ENCODE measurements at places on chromosomes 3 and 15.
A peak's percentile ranks its signal among the peaks of the same experiment; 100 is the strongest.

- no peak for DNase-seq
Observed at GRCh38 chr15:44029940-44030568, 165.0 kb downstream of the FRMD5 start.

DNA sequence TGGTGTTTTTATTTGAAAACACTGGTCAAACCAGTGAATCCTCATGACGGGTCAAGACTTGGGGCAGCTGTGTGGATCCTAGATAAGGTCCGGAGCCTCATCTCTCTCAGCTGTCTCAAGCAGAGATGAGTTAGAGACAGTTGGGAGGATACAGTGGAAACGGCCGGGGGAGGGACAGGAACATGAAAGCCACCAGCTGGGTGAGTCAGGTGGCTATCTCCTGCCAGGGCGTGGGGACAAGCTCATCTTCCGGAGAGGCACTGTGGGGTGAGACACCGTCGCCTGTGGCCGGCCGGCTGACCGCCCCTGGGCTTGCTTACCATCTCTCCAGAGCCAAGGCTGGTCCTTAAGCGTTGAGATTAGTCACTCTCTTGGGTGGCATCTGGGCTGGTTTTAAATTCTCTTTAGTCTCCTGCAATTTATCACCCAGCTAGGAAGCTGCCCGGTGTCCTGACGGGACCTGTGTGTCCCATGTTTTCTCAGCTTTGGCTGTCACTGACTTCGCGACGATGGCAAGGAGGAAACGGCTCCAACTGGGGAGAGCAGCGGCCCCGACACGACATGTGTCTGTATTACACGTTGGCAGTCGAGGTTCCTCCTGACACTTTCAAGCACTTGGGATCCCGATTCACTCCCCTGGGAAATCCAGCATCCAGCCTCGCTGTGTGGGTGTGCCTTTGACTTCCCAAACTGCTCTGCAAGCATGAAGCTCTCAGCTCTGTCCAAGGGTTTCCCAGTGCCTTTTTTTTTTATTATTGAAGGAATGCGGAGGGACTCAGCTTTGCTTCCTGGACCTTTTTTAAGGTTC lies 7.5 kb downstream of the ST8SIA2 start:
- no peak for DNase-seq

- no peak for DNase-seq
Observed at GRCh38 chr15:79023546-79023890, 67.1 kb downstream of the RASGRF1 start.

DNA sequence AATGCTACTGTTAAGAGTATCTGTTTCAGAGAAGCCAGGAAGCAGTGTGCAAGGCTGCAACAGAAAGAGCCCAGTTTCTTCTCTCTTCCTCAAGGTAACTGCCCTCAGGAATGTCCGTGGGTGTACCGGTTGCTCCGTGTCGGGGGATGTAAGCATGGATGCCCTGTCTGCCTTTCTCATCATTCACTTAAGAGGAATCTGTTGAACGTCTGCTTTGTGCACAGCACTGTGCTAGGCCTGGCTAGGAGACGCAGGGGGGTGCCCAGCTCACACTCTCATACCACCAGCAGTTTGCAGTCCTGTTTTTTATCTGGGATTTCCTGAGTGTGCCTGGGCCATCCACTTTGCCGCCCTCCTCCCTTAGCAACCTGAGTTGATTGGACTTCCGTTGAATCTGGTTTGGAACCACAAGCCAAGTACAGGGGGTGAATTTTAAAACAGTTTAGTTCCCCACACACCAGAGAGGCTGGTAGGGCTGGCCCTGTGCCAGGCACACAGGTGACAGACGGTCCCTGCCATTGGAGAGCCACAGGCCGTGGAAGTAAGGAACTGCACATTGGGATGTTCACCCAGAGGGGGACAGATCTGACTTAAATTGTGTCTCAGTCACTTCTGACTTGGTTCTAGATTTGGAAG lies 11.2 kb downstream of the BOC start:
- no peak for DNase-seq

GRCh38 chr3:49411535-49411967 lies 225 bp downstream of the RHOA start:
- DNase-seq: peak; percentile 55

GRCh38 chr3:123025642-123026521 lies 1.7 kb downstream of the SEMA5B start:
- DNase-seq: peak; percentile 50

GRCh38 chr15:80932989-80933388 lies 56.6 kb downstream of the MESD start:
- DNase-seq: peak; percentile 66

DNA sequence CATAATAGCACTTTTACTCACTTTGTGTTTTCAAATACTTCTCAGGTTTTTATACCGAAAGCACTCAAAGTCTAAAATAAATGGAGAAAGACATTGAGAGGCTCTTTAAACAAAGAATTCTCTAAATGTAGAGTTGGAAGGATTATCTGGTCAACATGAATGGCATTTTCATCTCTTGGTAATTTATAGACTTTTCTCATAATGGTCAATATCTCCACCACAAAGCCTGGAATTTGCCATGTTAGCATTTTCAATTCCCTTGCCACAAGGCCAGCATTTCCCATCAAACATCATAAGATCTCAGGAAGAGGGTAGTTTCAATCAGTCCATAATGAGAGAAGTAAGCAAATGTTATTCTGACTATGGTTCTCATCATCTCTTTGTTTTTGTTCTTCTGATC lies 293.0 kb downstream of the CADM2 start:
- DNase-seq: no peak

- DNase-seq: peak; percentile 93
Observed at GRCh38 chr3:58177747-58178527, 32.8 kb downstream of the DNASE1L3 start.

DNA sequence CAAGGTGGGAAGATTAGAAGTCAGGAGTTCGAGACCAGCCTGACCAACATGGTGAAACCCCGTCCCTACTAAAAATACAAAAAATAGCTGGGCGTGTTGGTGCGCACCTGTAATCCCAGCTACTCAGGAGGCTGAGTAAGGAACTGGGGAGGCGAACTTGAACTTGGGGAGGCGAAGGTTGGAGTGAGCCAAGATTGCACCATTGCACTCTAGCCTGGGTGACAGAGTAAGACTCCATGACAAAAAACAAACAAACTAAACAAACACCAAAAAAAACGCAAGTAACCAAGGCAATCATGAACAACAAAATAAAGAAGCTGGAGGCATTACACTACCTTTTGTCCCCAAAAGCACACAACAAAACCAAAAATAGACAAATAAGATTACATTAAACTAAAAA lies 547.3 kb upstream of the GBE1 start:
- DNase-seq: no peak

GRCh38 chr3:133464573-133464972 lies 64.7 kb downstream of the BFSP2 start:
- no peak for DNase-seq

DNA sequence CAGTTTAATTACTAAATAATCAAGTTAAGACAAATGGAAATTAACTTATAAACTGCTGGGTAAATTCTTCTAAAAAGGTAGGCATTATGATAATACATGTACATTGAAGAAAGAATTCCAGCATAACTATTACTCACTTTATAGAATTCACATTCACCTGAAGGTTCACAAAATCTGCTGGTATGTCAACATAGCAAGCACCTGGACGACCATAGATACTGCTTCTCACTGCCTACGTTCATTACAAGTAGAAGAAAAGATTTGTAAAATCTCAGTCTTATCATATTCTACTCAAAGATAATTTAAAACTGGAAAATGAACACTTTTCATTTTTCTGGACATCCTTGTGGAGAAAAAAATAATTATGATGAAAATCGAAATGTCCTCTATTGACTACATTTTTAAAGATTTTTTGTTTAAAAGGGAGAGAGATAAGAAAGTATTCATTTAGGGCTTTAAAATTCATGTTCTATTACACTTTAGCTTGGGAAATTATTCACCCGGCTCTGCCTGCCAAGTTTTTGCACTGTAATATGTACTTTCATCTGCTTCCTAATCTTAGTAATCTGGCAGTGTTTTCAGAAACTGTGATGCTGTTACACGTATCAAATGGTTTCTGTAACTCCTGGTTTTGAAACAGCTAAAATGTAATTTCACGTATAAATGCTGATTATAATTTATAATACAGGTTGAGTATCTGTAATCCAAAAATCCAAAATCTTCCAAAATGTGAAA lies 16.1 kb downstream of the HACL1 start:
- DNase-seq: no peak

DNA sequence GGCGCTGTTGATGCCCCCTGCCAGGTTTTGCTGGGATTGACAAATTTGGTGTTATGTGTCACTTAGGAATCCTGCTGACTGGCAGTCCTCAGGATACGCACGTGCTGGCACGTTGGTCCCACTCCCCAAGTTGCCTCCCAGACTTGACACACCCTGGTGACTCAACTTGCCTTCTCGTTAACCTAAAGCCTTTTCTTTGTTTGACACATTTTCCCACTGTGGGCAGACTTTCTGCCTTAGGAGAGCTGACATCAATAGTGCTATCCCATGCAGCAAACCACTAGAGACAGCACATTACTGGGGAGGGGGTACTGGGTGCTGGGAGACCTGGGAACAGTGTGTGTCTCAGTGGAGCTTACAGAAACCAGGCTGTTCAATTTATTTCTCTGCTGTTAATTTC lies 104.3 kb downstream of the OXNAD1 start:
- no peak for DNase-seq

DNA sequence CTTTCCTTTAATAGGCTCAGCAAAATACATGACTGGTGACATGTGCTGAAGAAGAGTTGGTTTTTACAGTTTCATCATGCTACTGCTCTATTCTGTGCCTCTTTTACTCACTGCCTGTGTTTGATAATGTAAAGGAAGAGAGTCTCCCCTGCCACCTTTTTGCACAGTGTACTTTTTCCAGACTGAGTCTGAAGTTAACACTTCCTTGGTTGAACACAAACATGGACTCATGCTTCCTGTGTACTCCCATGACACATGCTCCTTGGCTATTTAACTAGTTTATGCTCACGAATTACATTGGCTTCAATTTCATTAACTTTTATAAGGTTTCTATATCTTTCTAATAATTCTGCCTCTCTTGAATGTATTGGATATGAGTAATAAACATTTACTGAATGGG lies 396.1 kb downstream of the VGLL3 start:
- DNase-seq: no peak

- no peak for DNase-seq
Observed at GRCh38 chr15:66857694-66858093, 155.7 kb downstream of the SMAD6 start.

DNA sequence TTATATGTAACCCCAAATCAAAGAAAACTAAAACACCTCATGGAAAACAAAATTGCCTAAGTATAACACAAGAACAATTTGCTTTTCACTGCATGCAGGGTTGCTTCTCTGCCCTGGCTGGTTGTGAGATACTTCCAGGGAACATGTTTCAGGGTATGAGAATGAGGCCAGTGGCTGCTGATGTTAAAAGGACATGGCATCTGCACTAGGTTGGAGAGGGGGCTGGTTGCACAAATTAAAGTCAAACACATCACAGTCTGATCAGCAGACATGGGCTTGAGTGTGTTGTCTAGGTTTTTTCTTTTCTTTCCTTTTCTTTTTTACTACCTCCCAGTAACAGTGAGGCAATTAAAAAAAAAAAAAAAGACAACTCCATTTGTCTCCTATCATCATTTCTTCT lies 374.9 kb downstream of the MCTP2 start:
- DNase-seq: no peak

- DNase-seq: no peak
Observed at GRCh38 chr15:92896561-92896960, 3.6 kb upstream of the CHD2 start.

- no peak for DNase-seq
Observed at GRCh38 chr3:69948246-69948862, 51.2 kb upstream of the SAMMSON start.

- peak; percentile 67 for DNase-seq
Observed at GRCh38 chr15:100111125-100112060, 230.4 kb downstream of the ADAMTS17 start.

GRCh38 chr3:23810343-23811184 lies 4.8 kb downstream of the UBE2E1 start:
- DNase-seq: peak; percentile 58

- no peak for DNase-seq
Observed at GRCh38 chr15:69673291-69673881, 220.8 kb downstream of the RPLP1 start.

GRCh38 chr15:40499931-40500330 lies 29.1 kb downstream of the CHST14 start:
- no peak for DNase-seq

- DNase-seq: no peak
Observed at GRCh38 chr3:24379936-24380335, 114.7 kb downstream of the THRB start.

DNA sequence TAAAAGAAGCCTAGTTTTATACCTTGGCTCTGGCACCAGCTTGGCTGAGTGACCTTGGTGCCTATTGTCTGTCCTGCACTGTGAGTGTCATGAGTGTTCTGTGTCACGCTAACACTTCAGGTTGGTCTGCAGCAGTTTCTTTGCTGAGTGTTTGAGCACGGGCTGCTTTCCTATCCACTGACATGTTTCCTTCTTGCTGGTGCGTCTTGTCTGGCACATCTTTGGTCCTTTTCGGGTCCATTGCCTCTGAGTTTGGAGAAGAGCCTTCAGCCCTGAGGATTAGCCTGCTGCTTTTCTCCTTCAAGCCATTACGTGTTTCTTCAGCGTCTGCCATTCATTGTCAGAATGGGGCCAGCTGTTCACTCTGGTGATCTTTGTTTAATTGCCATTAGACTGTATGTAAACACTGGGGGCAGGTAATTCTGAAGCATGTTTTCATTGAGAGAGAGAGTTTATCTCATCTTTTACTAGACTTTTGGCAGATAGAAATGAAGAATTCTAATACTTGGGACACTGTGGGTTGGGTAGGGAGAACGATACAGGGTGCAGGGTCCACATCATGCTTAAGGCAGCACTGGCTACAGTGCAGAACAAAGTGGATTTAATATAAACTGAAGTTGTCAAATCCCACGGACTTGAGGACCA lies 55.5 kb downstream of the LRRC28 start:
- DNase-seq: no peak

DNA sequence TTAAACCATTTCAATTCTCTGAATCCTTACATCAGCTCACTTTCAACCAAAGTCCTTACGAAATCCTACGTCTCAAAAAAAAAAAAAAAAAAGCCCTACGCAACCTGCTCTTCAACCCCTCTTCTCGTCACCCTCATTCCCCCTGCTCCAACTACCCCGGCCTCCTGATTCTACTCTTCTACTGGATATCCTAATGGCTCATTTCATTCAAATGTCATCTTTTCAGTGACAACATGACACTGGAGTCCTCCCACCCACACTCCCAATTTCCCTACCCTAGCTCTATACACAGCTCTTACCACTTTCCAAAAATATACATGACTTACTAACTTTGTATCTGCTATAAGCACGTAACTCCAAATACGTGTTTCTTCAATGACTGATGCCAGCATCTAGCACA lies 11.5 kb downstream of the UBP1 start:
- no peak for DNase-seq

GRCh38 chr3:141933421-141934300 lies 57.2 kb downstream of the ATP1B3 start:
- DNase-seq: peak; percentile 63
